Activated CD4-positive, alpha-beta T cell treated with anti-CD3 and anti-CD28 coated beads for 36 hours (primary cell): ENCODE measurements at places on chromosomes 3 and 15.

DNA sequence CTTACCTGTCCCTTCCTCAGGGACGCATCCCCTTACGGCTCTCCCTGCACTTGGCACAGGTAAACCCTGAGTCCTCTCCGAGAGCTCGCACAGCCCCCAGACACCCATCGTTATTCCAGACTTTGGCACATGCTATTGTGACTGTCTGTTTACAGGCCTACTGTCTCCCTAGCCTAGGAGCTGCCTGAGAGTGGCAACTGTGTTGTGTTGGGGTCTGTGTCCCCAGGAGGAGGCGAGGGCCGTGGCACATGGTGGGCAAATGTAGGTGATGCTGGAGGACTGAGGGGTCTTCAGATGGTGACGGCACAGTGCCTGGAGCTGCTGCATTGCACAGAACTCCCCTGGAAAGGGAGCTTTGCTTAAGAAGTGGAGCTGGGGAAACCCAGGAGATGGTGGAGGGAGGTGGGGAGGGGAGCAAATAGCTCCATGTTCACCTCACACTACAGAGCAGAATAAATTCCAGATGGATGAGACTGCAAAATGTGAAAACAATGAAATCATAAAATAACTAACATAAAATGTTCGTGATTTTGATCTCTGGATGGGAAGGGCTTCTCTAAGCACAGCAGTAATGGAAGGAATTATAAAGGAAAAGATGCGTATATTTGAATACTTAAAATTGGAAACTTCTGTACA lies 96.5 kb downstream of the SMAD6 start:
- no peak for DNase-seq

DNA sequence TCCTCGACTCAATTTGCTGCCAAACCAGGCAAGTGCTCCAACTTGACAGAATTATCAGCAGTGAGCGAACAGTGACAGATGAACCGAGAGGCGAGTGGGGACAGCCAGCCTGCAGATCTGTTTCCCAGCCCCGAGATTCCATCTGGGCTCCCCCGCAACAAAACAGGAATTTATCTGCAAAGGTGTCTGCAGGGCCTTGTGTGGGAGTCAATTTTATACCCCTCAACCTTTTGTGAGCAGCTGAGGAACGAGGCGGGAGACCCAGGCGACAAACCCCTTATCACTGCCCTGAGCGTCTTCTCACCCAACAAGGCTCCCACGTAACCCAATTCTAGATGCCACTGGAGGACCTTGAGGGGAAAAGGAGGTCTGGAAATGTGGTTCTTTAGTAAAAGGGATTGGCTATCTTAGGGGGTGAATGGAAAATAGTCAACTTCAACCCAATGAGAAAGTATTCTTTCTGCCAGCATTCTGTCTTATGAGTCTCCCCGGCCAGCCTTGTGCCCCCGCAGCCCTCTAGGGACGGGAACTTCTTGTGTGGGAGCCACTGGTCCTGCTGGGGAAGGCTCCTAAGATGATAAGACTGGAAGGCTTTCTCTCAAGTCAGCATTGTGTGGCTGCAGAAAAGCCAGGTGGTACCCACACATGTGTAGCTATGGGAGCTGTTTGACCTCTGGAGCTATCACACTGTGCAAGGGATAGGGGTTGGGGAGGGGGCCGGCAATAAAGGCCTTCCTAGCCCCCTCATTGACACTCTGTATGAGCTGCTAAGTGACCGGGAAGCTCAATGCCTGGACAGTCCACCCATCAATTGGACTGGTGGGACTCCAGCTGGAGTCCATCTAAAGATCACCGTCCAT lies 527.9 kb downstream of the SHQ1 start:
- DNase-seq: no peak

- no peak for DNase-seq
Observed at GRCh38 chr3:43260412-43260811, 25.9 kb upstream of the SNRK start.

- DNase-seq: peak; percentile 42
Observed at GRCh38 chr3:45035441-45036301, 9.6 kb downstream of the CLEC3B start.

GRCh38 chr3:8931342-8931741 lies 31.9 kb downstream of the RAD18 start:
- DNase-seq: no peak

DNA sequence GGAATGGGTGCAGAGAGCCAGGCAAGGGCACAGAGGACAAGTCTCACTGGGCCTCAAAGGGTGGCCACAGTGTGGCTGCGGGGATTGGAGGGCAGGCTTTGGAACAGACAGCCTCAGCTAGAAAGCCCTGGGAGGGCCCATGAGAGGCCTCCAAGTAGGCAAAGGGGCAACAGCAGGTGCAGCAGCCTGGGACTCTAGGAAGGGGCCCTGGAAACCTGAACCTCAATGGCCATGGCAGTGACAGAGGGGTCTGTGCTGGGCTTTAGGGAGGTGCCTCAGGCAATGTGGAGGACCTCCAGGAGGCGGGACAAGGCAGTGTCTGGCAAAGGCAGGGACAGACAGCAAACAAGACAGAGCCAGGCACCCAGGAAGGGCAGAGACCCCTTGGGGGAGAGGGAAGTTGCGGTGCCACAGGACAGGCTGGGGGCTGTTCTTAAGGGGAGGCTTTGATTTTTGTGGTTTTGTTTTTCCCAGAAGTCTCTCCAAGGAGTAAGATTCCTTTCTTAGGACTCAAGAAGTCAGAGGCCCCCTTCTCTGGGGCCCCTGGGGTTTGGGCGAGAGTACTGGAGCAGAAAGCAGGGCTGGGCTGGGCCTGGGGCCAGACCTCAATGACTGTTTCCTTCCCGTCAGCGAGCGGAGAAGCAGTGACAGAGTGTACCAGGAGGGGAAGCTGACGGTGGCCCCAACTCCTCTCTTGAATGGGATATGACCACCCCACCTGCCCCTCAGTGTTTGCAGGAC lies 9.7 kb downstream of the STOML1 start:
- peak; percentile 78 for DNase-seq

DNA sequence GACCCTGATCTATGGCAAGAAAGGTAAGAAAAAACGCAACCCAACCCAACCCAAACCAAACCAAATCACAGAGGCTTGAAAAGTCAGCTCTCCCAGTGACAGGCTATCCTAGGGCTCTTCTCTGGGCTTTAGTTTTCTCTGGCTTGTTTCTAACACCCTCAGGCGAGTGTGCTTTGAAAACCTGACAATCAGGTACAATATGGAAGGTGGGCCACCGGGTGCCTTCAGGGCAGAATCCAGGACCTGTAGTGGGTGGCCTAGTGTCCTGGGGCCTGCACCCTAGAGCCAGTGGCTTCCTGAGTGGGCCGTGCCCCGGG lies 46.8 kb downstream of the BHLHE40 start:
- no peak for DNase-seq

- DNase-seq: no peak
Observed at GRCh38 chr3:48894516-48894915, 4.2 kb downstream of the SLC25A20 start.

- DNase-seq: no peak
Observed at GRCh38 chr3:8816106-8816505, 46.7 kb upstream of the OXTR start.

DNA sequence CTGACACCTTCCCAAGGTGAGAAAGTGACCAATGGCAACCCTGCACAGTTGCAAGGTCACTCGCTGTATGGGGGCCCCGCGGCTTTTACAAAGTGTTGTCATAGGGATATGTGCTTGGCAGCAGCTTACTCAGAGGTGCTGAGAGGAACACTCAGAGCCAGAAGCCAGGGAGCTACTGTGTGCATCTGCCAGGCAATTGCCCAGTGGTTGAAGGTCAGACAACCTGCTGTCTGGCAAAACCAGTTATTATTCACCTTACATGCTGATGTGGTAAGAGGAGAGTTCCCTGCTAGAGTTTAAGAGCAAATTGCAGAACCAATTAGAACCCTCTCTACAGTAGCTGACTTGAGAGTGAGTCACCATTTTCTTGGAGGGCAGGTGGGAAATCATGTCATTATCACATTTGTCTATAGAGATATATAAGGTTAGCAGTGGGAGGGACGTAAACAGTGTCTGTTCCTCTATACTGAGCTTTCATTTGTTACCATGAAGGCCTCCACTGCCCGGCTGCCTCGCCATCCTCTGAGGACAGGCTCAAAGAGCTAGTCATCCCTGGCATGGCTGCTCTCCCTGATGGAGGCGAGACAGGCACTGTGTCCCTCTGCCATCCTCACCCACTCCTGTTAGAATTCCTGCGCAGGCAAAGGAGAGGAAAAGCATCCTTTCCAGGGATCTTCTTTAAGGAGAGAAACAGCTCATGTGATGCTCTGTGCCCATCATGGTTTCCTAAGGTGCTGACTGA lies 274.4 kb downstream of the PLCL2 start:
- peak; percentile 49 for DNase-seq
